ENCODE measurements at places on chromosomes 1 and 21.
A peak's percentile ranks its signal among the peaks of the same experiment; 100 is the strongest.

DNA sequence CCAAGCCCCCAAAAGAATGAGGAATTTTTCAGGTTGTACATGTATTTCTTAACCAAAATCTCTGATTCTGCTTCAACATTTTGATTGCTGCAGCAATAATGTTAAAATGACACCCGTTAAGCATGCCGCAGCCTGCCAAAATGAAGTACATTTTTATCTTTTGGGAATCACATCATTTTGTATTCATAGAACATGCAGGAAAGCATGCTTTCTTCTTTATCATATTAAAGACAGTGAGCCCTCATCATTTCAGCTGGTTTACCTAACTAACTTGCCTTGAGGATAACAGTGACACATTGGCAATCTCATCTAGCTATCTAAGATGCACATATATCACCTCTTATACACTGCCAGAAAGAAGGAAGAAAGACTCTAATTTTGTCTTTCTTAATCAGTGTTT is 299.2 kb downstream of the LTN1 start:
- no peak for DNase-seq

GRCh38 chr1:162248854-162249535 is 127.7 kb downstream of the SPATA46 start:
- no peak for DNase-seq

DNA sequence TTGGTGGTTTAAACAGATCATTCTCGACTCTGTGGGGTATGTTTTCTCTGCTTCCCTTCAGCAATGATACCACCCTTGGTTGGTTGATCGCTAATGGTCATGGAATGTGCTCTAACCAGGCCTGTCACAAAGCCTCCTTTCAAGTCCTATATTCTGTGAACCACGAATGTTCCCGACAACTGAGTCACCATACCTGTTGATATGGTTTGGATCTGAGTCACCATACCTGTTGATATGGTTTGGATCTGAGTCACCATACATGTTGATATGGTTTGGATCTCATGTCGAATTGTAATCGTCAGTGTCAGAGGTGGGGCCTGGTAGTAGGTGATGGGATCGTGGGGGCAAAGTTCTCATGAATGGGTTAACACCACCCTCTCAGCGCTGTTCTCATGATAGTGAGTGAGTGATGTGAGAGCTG is 10.2 kb upstream of the CAMK2N1 start:
- DNase-seq = no peak

DNA sequence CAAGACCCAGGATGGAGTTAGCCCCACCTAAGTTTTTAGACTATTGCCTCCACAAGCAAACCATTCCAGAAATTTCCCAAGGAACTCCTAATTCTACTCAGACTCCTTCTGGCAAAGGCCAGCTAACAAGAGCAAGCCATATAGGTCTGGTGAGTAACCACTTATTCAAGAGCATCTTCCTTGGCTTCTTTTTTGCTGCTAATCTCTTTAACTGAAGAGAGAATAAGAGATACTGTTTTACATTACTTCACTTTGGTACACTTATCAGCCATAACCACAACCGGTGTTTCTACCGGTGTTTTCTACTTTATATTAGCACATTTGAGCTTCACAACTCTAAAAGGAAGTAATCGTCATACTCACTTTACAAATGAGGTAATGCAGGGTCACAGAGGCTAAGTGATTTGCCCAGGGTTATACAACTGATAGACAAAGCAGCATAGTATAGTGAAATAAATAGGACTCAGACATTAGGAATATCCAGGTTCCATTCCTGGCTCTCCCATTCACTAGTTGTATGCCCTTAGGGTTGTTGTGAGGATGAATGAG is 1.7 kb upstream of the EPS15 start:
- no peak for DNase-seq

GRCh38 chr1:167452483-167452882 is 65.8 kb downstream of the CD247 start:
- DNase-seq = no peak

- DNase-seq = no peak
Observed at GRCh38 chr1:110850627-110851026, 22.3 kb upstream of the CD53 start.

DNA sequence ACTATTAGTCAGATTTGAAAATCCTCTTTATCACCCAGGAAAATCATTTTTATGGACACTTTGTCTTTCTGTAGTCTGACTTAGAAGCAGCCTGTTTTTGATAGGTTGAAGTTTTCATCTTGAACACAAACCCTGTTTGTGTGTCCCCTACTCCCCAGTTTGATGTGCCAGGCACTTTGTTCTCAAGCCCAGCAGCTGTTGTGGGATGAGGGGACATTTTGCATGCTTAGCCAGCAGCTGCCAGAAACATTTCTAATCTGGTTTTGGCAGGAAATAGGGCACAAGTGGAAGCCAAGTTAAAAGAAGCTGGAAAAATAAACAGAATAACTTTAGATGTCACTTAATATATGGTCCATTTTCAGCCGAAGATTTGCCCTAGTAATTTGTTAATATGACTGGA is 29.9 kb downstream of the ACTN2 start:
- DNase-seq = no peak

GRCh38 chr21:17667256-17667655 is 54.6 kb upstream of the BTG3 start:
- no peak for DNase-seq

DNA sequence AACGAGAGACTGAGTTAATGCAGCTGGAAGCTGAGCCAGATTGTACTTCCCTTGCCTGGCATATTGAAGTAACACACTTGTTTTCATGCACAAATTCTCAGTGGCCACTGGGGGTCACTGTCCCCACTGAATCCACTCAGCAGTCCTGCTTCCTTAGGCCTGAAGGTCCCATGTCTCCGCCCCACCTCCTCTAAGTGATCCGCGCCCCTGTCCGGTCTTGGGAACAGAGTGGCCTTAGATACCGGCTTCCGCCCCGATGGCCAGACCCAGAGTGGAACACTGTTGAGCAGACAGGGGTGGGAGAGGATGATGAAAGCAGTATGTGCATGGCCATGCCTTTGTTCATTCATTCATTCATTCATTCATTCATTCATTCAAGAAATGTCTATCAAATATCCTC is 34.8 kb downstream of the CHAF1B start:
- peak; percentile 54 for DNase-seq

- DNase-seq = no peak
Observed at GRCh38 chr1:119779869-119780356, 11.2 kb upstream of the HMGCS2 start.

- no peak for DNase-seq
Observed at GRCh38 chr1:36787312-36787913, 246.9 kb downstream of the GRIK3 start.

DNA sequence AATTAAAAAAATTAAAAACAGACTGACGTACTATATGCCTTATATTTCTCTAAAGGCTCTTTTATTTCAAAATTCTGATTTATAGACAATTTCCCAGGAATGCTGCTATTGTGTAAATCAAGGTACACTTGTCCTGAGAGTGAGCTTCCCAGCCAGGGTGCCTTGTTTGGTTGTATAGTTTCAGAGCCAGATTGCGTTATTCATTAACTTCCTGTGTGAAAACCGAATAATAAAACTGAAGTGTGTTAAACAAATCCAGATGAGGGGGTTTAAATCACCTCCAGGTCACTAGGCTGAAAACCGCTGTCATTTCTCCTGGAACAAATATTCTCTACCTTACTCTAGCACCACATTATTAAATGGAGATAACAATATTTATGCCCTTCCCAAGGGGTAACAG is 68.7 kb downstream of the LMX1A start:
- no peak for DNase-seq

DNA sequence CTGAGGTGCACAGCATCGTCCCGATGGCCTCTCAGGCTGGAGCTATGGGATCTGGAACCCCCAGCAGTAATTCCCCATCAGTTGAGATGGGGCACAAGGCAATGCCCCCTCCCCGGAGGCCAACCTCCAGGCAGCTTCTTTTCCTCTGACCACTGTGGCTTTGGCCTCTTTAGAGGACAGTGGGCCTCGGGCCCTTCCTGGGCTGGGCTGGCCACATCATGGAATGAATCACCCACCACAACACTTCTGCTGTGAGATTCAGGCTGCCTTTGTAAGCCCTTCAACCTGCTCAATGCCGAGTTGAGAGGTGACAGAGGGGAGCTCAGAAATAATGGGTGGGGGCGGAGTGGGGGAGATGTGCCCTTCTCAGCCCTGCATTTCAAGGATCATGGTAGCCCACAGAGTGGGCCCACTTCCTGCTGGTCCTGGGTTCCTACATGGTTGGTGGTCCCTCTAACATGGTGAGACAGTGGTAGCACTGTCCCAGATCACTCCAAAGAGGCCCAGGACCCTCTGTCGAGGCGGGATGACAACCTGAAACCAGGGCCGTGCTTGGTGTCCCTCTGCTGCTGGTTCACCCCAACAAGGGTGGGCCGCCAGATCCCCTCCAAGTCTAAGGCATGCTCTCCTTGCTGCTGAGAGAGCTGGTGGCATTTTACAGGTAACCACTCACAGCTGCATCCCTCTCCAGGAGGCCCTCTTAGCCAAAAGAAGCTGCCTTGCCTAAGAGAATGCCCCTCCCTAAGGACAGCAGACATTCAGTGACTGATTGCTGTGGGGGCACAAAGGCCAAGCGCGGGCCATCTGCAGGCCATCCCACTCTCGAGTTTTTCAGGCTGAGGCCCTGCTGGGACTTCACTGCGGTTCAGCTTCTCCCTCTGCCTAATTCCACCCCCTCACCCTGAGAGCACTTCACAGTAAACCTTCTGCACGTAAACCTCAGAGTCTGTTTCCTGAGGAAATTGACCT is 29.7 kb upstream of the EVA1B start:
- DNase-seq = no peak

DNA sequence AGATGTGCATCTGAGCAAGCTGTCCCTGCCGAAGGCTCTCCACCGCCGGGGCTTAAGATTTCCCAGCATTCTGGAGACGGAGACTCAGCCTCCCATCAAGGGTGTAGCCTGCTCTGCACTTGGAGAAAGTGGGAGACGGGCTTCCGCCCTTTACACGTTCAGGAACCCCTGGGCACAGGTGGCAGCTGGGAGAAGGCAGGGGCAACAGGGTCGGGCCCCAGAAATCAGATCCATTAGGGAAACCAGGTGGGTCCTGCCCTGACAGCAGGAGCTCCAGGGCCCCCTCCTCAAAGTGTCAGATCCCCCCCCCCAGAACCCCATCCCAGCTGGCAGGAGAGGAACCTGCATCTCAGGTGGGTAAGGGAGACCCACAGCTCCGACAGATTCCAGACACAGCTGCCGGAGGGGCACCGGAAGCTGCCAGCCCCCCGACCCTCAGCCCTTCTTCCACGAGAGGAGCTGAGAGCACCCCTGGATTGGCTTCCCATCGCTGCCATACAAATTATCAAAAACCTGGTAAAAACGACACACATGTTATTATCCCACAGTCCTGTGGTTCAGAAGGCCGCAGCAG is 236.6 kb downstream of the NPHP4 start:
- no peak for DNase-seq

GRCh38 chr1:202243006-202243405 is 49.4 kb downstream of the LGR6 start:
- DNase-seq = no peak

DNA sequence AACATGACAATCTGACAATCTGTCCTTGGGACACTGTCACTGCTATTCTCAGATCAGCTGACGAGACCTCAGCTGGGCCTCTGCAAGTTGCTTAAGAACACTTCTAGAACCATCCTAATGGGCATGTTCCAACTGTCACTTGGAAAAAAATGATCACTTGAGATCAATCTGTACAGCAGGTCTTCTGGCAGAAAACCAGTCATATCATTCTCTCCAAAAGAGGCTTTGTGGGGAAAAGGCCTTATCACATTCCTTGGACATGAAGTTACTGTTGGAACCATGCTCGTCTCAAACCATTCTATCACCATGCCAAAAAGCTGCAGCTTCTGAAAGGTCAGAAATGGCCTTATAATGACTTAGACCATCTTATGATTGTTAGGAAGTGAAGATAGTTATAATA is 744.2 kb downstream of the USP25 start:
- DNase-seq = no peak

DNA sequence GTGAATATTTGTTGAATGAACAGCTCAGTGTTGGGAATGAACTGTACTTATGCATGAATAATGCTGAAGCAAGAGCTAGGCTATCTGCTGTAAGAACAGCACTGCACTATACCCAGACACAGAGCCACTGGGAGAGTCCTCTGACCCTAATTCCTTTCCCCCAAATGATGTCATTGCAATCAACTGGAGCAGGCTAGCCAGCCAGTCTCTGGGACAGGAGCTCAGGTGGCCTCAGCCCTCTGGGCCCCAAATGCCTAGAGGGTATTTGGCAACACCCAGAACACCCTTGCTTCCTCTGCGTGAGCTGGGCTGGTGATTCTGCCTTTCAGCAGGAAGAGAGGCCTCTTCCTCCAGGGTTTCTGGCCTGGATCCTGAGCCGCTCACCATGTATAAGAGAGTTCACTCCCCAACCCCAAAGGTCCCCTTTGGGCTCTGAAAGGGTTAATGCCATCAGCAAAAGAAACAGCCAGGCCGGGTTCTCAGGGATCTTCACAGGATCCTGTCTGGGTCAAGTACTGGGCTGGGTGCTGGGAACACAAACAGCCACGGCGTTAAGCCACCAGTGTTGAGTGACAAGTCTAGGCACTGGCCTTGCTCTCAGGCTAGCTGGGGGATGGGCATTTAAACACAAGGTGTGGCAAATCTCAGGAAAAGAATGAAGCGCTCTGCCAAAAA is 3.7 kb upstream of the PADI4 start:
- DNase-seq = peak; percentile 86

DNA sequence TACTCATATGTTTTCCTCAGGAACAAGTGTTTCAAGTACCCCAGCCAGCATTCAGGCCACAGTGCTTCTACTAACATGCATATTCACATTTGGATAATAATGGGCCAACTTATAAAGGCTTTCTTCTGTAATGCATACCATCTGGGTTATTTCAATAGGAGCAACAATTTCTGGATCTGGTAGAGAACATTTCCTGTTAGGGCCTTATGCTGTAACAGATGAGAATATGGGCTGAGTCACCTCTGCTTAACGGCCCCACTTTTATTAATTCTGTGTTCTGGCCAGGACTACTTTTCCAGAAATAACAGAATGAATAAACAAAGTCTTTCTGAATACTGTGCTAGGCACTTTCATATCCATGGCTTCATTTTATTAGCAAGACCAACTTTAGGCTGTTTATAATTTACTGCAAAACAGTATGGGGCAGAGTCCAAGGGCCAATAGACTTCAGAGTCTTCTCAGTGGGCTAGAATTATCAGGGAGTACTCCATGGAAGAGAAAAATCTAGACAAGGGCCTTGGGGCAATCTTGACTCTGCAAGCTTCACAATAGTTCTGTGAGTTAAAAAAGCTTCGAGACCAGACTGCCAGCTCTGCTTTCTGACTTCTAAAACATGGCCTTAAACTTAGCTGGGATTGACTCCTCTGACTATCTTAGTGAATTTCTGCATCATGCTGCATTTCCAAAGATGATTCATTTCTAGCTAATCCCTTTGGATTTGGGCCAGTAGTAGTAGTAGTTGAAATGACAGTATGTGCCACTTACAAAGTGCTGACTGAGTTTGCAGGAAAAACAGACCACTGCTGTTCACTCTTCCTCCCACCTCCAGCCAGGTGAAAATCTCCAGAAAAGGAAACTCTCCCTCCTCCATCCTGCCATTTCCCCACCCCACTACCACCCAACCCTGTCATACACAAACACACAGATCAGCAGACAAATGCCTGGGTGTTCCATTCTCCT is 8.2 kb upstream of the SSX2IP start:
- DNase-seq = no peak

All from AML-193 (cell line).